WTC11 (cell line): ENCODE measurements at places on chromosomes 2 and 18. TPM values are rescaled to one million over a fixed set of nuclear protein-coding genes. Genes with fewer than 3 reads are reported as not detected.
A peak's percentile ranks its signal among the peaks of the same experiment; 100 is the strongest.

DNA sequence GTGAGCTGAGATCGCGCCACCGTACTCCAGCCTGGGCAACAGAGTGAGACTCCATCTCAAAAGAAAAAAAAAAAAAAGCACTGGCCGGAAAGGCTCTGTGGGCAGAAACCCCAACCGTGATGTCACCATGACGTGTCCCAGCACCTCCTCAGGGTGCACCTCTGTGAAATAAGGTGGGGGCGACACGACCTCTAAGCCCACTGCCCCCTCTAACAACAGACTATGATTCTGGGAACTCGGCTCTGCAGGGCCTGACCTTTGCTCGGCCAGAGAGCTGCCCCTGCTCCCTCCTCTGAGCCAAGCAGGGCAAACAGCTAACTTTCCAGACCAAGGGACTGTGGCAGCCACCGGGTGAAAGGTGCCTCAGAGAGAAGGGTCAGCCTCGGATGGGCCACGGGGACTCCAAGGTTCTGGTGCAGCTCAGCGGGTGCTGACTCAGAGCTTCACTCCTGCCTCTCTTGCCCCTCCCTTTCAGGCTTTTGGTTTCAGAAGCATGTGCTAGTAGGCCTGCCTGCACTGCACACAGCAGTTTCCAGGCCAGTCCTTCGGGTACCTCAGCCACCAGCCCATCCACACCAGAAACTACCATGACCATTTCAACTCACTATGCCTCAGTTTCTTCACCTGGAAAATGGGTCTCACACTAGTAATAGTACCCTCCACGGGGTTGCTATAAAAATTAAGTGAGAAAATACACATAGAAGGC is 8.0 kb downstream of the TMBIM1 start:
- DNase-seq, result no peak

DNA sequence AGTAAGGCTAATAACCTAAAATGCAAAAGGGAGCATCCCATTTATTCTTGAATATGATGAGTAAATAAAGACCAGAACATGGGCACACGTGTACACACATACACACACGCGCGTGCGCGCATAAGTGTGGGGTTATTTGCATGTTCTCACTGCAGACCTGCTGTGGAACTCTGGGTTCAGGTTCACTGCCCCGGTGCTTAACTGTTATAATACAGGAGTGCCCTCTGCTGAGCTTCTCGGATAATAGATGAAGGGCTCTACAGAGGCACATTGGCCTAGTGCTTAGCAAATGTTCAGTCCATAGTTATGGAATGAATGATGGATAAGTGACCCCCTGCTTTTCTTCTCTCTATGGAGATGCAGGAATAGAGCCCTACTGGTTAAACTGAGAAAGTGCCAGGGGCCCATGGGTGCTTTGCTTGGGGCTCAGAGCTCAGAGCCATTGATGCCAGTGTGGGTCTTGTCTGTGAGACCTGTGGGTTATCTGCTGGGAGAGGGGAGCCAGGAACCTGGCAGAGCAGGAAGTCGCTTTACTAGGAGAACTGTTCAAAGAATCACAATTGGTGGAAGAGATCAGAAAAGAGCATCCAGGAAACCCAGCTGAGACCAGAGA is 3.6 kb upstream of the ARL4C start:
- peak; percentile 46 for DNase-seq

KRTCAP3 gene
- 41.9 to 50.0 TPM (median 49.2 TPM) in 3 replicates for total RNA-seq

- DNase-seq, result no peak
Observed at GRCh38 chr2:117771969-117772630, 42.4 kb upstream of the DDX18 start.

DNA sequence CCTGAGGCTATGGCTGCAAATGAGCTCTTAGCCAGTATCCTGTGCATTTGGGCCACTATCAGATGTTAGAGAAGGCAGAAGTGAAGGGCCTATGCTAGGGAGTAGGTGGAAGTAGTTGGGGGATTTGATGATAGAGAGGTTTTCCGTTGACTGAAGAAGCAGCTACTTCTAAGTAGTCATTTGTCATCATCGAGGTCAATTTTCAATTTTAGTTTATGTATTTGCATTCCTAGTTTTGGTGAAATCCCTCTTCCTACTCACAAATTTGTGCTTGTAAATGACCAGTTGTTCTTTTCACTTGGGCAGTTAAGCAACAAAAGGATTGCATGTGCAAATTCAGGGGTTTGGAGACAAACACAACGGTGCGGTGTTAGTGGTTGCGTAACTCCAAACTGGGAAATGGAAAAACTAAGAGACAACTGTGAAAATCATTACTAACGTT is 48.5 kb upstream of the PELI1 start:
- no peak for DNase-seq

ABI2 gene
- total RNA-seq, result 121 to 134 TPM (median 132 TPM) in 3 replicates

- DNase-seq, result no peak
Observed at GRCh38 chr2:171346723-171347557, 86.8 kb downstream of the METTL8 start.

DNA sequence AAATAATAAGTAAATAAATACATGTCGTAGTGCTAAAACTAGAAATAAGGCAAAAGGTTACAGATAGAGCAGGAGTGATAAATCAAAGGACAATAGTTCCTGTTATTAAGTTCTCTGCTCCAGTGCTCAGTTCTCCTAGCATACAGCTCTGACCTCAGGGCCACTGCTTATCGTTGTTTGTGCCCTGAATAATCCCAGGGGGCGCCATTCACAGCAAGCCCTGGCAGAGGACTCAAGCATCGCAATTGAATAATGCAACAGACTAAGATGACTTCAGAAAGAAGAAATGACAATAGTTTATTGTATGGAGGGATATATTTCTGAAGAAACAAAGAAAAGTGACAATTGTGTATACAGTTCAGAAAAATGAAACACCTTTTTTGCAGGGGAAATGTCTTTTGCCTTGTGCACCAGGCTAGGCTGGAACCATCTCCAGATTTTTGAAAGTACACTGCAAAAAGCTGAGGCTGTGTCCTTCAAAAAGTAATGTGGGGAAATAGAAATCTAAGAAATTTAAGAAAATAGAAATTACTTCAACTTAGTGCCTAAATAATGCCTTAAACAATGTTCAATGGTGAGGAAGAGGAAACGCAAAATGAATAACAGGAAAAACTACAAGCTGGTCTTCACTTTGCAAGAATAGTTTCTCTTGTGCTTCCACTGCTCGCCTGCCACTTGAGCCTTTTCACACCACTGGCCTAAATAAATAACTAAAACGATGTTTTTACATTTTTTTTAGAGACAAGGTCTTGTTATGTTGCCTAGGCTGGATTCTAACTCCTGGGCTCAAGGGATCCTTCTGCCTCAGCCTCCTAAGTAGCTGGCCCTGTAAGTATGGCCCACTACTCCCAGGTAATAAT is 19.0 kb upstream of the CCNYL1 start:
- DNase-seq, result peak; percentile 55

- DNase-seq, result no peak
Observed at GRCh38 chr18:61350578-61350977, 17.3 kb downstream of the CDH20 start.

ADD2 gene
- total RNA-seq, result 164 to 196 TPM (median 187 TPM) in 3 replicates

OR6B2 gene
- not detected in 3 replicates for total RNA-seq

DNA sequence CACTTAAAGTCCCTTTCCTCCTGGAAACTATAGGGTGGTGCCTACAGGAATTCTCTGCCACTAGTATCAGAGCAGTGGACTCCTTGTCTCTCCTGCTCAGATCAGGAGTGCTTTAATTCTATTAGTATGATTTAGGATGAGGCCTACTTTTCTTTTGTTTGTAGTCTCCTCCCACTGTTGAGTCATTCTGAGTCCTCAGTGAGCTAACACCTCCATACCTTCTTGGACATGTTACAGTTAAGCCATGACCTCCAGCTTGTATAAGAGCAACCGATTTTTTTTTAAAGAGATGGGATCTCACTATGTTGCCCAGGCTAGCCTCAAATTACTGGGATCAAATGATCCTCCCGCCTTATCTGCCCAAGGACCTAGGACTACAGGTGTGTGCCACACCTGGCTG is 48.7 kb upstream of the OTOF start:
- no peak for DNase-seq

DNA sequence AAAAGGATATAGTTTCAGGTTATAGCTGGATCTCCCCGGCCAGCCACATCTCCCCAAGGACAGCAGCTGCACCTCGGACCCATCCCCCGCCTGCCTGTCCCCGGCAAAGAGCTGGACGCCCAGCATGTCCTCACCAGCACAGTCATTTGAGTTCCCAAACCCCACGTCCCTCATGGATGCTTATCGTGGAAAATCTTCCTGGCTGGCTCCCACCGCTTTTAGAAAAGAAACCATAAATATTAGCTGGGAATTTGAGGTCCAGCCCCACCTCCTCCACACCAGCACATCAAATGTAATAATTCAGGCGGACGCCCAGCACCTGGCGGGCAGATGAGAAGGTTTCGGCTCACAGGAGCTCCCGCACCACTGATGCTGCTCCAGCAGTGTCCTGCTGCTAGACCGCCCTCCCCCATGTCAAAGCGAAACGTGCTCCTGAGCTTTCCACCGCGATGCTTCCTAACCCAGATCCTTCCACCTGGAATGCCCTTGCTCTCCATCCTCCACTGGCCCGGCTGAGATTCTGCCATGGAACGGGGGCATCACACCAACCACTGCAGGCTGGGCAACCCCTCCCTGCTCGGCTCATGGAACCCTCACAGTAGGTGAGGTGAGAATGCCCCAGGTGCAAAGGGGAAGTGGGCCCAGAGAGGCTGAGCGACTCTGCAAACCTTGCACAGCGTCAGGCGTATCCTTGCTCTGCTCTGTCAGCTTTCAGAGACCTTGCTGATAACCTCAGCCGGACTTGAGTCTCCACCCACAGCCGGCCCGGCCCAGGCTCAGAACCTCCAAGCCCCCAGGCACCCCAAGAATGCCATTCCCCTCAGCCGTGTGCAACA is 71.5 kb upstream of the GPC1 start:
- DNase-seq, result no peak
